ENCODE measurements at places on chromosomes 3 and 15.

DNA sequence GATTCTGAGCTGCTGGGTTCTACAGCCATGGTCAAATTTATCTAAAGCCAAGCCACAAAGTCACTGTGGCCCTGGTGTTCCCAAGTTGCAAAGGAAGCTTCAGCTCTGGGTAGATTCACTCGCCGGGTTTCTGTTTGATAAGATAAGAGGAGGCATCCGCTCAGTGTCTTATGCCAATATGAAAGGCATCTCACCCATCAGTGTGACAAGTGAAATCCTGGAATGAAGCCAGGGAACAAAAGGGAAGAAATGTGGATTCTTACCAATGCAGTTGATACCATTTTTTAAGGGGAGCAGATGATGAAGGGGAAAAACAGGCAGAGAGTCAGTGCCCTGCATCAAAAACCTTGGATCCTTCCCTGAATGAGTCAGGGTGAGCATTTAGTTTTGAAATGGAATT is 2.8 kb upstream of the CPNE4 start:
- no peak for DNase-seq

DNA sequence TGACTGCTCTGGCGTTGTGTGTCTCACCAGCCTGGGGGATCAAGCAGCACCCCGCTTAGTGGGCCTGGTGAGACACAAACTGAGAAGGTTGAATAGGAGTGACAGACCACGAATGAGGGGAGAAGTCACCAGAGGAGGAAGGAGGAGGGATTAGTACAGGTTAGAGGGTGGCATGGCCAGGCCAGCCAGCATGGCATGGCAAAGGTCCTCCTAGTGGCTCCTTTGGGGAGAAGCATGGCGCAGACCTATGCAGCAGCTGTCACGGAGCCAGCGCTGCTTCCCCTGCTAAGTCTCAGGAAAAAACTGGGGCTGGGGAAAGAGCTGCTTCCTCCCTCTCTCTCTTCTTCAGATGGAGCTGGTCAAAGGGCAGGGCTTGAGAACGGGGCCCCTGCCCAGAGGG is 48.6 kb downstream of the ZDHHC3 start:
- DNase-seq: no peak

DNA sequence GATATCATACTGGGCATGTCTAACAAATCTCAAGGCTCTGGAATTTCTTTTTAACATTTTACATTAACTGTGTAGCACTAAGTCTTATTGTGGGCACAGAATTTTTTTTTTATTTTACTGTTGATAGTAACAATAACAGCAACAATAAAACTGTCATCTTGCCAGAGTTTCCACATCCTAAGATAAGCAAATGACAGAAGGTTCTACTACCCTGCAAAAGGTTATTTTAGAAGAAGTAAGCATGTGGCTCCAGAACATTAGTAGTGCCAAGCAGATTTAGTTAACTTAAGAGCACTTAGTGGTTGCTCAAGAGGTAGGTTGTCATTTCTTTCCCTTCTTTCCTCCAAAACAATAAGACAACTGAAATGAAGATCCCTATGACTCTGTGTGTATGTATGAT is 743.0 kb upstream of the CBLB start:
- DNase-seq: no peak

- DNase-seq: no peak
These were observed 3.2 kb upstream of the RAD51 start for GRCh38 chr15:40691737-40692136.

- no peak for DNase-seq
These were observed 67.9 kb downstream of the IQCH start for GRCh38 chr15:67322481-67322880.

DNA sequence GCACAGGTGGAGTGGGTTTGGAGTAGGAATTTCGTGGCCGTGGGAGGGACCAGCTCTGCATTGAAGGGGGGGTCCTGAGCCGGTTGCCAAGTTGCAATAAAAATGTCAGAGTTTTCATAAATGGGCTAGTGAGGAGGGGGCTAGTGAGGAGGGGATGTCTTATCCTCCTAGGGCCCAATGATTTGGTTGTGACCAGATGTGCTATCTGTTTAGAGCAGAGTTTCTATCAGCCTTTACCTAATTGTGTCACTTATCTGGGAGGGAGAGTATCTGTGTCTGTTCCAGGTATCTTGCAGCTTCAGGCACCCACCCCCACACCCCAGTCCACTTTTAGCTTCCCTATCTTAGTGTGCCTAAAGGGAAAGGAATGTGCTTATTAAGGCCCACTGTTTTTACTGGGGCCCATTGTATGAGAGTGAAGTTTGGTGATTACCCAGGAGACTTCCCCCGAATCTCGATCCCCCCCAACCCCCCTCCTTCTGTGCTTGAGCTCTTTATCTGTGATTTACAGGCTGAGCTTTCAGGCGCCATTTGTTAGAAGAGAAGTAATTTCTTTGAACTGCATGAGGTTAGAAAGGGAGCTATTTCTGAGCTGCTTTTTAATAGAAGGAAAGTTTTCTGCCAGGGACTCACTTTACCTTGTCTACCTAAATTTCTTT is 42.6 kb downstream of the PPCDC start:
- DNase-seq: no peak

DNA sequence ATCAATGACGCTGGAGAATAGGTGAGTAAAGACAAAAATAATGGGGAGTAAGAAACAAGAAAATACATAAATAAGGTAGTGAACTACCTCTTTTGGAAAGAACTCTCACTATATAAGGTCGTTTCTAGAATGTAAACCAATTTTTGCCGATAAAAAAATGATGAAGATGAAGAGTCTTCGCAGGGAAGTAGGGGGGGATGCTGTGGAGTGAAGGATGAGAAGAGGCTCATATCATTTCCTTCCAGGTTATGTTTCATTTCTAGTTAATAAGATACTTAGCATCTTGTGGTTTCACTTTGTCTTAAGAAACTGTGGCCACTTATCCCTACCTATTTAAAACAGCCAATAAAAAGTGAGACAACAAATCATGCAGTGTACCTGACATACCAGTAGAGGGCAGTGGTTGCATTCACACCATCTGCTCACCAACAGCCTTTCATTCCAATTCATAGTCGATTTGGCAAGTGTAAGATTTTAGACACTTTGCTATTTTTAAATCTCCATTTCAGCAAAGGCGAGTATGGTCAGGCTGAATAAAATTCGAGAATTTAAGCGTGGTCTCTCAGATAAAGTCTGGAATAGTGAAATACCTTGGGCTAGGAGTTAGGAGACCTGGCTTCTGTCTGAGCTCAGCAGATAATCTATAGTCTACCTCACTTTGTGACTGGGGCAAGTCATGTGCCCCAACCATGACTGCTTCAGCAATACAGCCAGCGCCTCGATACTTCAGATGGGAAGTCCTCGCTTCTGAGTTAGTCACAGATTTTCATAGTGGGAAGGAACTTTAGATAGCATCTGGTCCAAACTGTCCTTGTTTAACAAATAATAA is 28.9 kb upstream of the ICE2 start:
- DNase-seq: peak; percentile 62

DNA sequence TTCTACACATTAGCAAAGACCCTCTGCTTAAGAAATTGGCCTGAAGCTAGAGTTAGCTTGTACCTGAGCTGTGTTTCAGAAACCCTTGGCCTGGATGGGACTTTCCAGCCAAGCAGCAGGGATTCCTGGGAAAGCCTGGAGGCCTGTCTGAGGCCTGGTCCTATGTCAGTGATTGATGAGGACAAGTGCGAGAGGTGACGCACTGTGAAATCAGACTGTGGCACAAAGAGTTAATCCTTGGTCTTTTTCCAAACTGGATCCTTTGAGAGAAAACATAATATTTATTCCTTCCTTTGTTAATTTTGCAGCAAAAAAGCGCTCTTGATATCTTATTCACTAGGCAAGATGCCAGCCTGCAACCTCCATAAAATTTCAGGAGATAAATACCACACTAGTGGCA is 225.0 kb upstream of the ATP11B start:
- no peak for DNase-seq

GRCh38 chr3:140258222-140258724 is 323.3 kb downstream of the CLSTN2 start:
- DNase-seq: no peak

GRCh38 chr3:195873281-195873887 is 35.0 kb downstream of the TNK2 start:
- DNase-seq: no peak

DNA sequence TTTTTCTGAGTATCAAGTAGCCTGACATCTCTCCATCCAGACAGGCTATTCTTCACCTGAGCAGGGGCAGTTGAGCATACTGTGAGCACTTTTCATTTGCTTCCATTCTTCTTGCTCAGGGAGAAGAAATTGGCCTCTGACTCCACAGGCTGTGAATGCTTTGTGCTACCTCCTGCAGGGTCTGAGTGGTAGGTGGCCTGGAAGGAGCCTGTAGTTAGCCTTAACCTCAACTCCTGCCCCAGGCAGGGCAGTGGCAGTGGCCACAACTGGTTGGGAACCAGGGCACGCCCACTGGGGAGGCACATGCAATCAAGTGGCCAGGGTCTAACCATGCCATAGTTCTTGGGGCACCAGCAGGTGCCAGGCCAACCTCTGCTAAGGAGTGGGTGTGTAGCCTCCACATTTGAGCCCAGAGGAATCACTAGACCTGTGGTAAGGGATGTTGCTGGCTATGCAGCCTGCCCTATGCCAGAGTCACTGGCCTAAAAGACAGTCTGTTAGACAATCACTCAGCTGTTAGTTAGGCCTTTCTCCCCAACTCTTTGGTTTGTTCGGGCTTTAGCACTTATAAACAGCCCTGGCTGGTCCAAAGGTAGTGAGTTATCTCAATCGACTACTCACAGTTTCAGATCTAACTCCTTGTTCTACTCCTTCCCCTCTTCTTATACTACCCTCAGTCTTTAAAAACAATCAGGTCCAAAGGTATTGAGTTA is 7.4 kb downstream of the C3orf62 start:
- no peak for DNase-seq

GRCh38 chr3:11154036-11154952 is at the start of gene HRH1:
Gene HRH1, plus strand, starts transcription at chr3:11154493. Its CDS starts 104,545 bp downstream, at chr3:11259038.
- peak; percentile 36 for DNase-seq

DNA sequence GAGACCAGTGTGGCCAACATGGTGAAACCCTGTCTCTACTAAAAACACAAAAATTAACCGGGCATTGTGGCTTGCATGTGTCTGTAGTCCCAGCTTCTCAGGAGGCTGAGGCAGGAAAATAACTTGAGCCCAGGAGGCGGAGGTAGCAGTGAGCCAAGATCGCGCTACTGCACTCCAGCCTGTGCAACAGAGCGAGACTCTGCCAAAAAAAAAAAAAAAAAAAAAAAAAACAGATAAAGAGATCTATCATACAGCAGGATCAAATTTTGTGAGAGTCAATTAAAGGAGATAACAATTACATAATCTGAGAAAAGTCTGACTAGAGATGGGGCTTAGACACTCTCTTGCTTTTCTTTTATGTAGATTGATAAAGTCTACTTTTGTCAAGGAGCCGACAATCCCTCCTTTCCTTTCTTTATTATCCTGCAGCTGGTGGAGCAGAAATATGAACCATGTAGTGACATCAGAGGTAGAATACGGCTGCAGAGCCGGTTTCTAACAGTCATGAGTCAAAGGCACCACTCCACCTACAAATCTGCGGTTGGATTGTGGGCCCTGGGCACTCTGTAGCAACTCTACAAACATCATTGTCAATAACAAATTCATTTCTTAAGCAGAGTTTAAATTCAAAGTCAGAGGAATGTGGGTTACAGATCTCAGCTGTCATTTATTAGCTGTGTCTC is 9.0 kb downstream of the C2CD4A start:
- DNase-seq: no peak

GRCh38 chr3:26590919-26591484 is 31.6 kb upstream of the LRRC3B start:
- DNase-seq: no peak

DNA sequence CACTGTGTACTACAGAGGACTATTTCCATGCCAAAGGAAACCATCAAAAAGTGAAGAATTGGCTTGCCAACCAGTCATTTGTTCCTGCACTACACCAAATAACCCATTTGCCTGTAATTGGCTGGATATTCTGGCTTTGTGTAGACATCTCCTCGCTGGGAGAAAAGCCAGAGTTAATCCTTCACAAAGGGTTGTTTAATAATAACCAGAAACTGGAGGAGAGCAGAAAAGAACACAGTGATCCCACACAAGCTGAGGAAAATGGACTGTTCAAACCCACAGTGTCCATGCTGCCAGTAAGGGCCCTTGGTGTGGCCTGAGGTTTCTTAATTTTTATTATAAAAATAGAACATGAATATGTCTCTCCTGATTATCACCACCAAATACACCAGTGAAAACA is 294.0 kb downstream of the RORA start:
- no peak for DNase-seq

DNA sequence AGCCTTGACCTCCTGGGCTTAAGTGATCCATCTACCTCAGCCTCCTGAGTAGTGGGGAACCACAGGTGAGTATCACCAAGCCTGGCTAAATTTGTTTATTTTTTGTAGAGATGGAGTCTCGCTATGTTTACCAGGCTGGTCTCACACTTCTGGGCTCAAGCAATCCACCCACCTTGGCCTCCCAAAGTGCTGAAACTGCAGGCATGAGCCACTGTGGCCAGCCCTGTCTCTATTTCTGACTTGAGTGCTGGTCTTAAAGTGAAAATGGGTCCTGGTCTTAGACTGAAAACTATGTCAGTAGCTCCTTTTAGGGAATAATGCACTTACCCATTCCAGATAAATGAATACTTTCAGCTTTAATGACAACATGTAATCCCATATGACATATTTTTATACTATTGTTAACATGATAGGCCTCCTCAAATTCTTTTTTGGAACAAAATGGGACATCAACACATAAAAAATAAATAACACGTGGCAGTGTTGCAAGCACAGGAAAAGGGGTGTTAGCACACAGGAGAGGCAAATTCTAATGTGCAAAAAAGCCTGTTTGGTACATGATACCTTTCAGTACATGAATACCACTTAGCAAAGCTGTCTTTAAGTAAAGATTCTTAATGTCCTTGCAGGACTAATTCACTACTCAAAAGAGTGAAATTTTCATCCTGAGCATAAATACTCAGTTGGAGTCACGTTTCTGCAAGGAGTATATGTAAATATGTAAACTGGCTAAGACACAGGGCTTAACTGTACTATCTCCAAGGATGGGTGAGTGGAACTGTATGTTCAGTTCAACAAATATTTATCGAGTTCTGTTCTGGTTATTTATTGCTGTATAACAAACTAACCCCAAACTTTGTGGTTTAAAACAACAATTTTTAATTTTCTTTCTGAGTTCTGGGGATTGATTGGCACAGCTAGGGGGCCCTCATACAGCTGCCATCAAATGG is 194.7 kb downstream of the NR1D2 start:
- no peak for DNase-seq

DNA sequence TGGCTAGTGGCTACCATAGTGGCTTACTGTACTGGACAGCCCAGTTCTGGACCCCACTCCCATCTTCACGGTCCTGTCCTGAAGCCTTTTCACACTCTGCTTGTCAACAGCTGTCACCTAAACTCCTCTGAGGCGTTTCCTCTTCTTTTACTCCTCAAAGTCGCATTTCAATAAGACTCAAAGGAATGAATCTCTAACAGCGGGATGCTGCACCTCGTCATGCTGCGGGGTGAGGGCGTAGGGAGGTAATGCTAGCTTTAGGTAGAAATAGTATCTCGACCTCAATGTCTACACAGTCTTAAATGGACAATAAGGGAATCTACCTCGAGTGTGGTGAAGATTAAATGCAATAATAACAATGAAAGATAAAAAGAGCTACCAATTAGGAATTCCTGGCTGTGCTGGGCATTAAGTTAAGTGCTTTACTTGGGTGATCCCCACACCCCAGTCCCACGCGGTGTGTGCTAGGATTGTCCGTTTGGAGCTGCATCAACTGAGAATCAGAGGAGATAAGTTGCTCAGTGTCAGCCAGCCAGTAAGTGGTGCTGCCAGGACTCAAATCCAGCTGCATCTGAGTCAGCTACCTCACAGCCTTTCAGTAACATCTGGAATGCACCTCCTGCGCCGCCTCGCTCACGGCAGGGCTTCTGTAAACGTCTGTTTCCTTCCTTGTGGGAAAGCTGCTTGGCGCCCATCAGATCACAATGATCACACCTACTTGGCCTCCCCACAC is 14.0 kb downstream of the PLA2G4D start:
- no peak for DNase-seq

Data from activated CD4-positive, alpha-beta T cell treated with anti-CD3 and anti-CD28 coated beads for 36 hours (primary cell).